ENCODE measurements at places on chromosomes 5 and 9.

- no peak for DNase-seq
These were observed 2029.0 kb upstream of the WWC1 start for GRCh38 chr5:166262395-166262794.

DNA sequence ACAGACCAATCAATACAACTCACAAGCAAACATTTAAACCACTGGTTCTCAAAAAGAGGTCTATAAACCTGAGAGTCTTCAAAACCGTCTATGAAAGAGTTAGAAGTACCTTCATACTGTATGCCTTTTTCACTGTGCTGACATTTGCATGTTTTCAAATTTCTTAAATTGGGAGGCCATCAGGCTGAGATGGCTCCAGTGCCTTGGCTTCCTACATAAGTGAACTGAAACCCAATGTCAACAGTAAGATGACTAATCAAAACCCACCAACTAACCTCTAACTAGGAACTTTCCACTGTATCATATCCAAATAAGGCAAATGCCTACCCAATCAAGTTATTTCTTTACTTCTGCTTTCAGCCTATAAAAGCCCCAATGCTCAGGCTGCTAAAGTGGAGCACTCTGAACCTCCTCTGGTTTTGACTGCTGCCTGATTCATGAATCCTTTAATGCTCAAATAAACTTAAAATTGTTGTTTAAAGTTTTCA lies 35.1 kb downstream of the FAM13B start:
- no peak for DNase-seq

GRCh38 chr5:56233230-56233629 lies at the start of gene ANKRD55:
TSS of gene ANKRD55 (minus strand) at chr5:56233330. CDS start at chr5:56232913, 417 bp downstream.
- DNase-seq: no peak

GRCh38 chr5:151738125-151738848 lies 20.1 kb downstream of the ATOX1 start:
- no peak for DNase-seq

DNA sequence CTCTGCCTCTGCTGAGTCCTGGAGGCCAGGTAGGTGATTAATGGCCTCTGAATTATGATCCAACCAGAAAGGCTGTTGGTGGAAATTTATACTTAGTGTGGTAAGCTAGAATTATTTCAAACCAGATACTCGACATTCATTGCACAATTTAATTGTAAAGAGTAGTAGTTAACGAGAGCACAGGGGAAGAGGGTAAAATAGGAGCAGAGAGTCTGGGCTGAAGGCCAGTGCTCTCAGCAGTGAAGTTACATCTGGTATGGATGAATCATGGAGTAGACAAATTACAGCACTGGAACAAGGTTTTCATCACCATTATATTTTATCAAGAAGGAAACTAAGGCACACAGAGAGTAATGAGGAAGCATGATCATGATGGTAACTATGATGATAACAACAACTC lies 92.5 kb downstream of the TLR4 start:
- no peak for DNase-seq

- DNase-seq: no peak
These were observed 89.9 kb downstream of the SIL1 start for GRCh38 chr5:139108063-139108824.

- DNase-seq: no peak
These were observed 74.8 kb downstream of the ABCA1 start for GRCh38 chr9:104853159-104853558.

GRCh38 chr9:106964329-106964728 lies 101.4 kb downstream of the ZNF462 start:
- no peak for DNase-seq

- no peak for DNase-seq
These were observed 30.1 kb upstream of the SIL1 start for GRCh38 chr5:139228201-139228803.

DNA sequence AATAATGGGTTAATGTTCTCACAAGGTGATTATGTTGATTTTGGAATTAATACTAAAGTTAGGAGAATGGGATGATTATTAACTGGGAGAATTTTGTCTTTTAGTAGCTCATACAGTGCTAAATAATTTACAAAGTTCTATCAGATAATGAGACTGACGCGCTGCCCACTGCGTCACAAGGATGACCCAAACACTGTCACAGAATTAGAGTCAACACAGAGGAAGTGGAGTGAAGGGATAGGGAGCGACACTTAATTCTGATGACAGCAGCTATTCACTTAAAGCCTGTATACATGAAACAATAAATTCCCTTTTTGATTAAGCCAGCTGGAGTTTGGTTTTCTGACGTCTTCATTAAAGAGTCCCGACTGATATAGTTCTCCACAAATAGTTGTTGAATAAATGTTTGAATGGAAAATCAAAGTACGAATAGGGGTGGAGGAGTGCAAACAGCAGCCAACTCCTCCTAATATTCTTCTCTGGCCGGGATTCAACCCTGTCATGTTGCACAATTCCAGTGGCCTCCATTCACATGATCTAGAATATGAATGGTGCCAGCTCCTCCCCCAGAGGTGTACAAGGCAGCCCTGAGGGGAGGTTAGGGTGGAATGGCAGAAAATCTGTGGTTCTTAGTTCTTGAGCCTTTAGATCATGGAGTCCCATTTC lies 140.3 kb downstream of the PCSK1 start:
- no peak for DNase-seq

DNA sequence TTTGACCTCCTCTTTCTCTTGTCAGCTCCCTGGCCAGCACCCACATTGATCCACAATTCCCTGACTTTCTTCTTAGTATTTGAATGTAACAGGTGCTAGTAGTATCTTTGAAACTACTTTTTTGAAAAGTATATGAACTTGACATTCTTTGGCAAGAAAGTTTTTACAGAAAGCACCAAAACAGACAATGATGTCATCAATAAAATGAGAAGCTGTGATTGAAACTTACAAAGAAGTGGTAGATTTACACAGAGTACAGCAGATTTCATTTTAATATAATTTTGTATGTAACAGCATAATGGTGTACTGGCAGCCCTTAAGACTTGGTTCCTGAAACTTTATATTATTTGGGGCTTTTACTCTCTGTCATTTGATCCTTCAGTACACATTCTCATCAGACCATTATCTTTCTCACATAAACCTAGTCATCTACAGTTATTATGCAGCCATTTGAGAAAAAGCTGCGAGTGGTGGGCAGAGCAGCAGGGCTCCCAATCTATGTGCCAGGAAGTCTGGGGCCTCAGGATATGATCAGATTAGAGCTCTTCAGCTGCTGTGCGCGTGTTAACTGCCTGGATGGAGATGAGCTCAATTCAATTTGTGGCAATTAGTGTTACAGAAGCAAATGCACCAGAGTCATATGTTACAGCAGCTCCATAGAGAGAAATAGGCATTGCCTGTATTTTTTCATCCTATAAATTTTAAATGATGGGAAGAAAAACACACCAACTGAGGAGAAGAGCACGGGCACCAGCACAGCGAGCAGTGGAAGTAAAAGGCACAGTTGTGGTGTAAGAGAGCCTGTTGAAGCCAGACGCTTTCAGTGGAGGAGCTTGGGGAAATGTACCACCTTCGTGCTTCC lies 126.1 kb downstream of the STARD4 start:
- no peak for DNase-seq

DNA sequence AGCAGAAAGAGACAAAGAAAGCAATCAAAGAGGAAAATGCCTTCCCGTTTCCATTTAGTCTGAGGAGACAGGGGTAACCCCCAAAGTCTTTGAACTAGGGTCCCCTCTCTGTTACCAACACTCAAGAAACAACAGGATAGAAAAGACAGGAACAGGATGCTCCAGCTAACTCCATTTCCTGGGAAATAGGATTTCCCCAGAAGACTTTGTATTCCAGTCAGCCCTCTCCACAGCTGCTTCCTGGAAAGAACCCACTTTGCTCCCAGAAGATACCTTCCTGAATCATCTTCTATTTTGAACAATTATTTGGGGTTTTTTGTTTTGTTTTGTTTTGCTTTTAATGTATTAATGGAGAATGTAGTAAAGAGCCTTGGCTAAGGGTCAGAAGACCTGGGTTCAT lies 56.0 kb downstream of the KLHL3 start:
- DNase-seq: no peak

DNA sequence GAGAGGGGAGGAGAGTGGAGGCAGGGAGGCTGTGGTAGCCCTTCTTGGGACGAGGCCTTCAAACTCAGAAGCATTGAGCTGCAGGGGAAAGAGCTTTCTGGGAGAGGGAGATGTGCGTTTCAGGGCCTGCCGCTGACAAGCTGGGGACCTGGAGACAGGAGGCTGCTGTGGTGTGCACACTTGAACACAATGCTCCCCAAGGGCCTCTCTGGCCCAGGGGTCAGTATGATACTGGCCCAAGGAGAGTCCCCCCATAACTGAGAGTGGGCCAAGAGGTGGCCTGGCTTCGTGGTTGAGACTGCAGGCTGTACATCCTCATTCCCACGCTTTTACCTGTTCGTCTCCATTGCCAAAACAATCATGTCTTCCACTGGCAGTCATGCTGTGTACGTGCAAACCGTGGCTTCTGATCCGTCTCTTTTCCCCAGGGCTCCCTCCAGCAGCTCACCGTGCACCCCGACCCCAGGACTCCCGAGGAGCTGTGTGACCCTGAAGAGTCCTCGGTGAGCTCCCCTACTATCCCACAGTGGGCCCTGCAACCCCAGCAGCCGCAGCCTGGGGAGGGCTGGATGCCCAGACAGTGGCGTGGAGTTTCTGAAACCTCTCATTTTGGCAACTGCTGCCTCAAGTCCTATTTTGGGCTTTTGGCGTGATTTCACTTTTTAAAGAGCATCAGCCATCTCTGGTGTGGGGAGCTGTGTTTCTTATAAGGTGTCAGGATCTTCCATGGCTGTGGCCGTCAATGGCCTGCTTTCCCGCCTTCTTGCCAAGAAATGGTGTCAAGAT lies 43.4 kb downstream of the COL15A1 start:
- DNase-seq: no peak

GRCh38 chr5:103245761-103246160 lies 12.8 kb upstream of the MACIR start:
- no peak for DNase-seq

DNA sequence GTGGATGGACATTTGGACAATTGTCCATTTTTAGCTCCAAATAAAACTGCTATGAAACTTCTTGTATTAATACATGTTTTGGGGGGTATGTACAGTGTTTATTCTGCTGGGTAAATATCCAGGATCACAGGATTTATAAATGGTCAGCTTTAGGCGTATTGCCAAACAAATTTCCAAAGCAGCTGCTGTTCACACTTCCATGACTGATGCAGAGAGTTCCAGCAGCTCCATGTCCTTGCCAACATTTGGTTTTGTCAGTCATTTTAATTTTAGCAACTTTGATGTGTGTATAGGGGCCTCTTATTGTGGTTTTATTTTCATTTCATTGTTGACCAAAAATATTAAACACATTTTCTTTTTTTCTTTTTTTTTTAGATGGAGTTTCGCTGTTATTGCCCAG lies 9.8 kb upstream of the SUSD1 start:
- no peak for DNase-seq

DNA sequence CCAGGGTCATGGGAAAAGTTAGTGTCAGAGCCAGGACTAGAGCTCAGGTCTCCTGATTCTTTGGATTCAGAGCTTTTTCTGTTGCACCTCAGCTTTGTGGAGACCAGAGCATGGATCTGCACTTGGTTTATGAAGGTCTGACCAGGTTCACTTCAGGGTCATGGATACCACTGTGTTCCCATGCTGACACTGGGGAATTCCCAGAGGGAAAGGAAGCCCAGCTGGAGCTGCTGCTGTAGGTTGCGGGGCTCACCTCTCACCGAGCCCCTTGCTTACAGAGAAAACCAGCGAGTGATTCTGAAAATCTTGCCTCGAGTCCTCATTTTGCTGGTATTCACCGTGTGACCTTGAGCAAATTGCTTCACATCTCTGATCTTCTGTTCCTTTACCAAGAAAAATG lies 83.0 kb downstream of the RGS3 start:
- DNase-seq: no peak

GRCh38 chr5:67875601-67876000 lies 340.0 kb upstream of the PIK3R1 start:
- DNase-seq: no peak

- no peak for DNase-seq
These were observed 51.7 kb downstream of the ARHGAP26 start for GRCh38 chr5:142821733-142822487.

DNA sequence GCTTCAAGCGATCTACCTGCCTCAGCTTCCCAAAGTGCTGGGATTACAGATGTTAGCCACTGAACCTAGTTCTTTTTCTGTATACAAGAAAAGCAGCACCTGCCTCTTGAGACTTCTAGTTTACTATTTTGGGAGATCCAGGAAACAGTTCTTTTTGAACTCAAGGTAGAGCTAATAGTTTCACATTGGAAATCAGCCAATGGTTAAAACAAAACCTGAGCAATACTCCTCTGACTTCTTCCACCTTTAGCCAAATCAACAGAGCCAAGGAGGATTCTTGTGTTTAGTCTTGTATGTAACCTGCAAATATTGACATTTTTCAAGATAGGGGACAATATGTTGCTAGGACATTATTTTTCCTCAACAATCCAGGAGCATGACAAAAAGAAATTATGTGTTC lies 349.4 kb downstream of the SH3GL2 start:
- DNase-seq: no peak

DNA sequence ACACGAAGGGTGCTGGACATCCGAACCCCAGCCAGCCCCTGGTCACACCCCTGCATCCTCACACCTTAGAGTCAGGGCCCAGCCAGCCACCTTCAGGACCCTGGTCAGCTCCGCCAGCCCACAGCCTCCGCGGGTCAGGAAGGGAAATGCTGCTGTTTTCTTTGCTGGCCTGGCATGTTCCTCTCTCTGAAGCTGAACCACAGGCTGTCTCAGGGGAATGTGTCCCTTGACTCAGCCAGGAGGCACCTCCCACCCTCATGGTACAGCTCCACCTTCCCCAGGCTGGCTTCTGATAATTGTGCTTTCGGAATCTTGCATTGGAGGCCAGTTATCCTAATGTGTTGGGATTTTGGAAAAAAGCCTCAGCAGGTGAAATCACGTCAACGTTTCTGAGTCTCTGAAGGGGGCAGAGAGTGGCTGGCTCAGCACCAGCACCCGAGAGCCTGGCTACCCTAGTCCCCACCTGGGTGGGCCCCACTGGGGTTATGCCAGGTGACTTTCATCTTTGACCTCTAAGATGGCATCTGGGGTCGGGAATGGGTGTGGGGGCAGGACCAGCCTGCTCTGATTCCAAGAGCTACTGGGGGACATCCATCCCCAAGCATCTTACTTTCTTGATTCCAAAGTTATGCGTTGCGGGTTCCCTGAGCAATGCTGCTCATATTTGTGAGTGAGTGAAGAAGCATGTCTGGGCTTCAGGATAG lies 9.8 kb upstream of the OLFM1 start:
- DNase-seq: no peak

GRCh38 chr5:676699-677076 lies 16.5 kb downstream of the TPPP start:
- no peak for DNase-seq
